ENCODE measurements at places on chromosomes 6 and 20.

- DNase-seq: no peak
Observed at GRCh38 chr20:44901974-44902373, 7.9 kb upstream of the PABPC1L start.

GRCh38 chr6:128367437-128367836 is 153.0 kb downstream of the PTPRK start:
- no peak for DNase-seq

GRCh38 chr6:107819964-107820337 is 4.2 kb downstream of the SCML4 start:
- DNase-seq: no peak

DNA sequence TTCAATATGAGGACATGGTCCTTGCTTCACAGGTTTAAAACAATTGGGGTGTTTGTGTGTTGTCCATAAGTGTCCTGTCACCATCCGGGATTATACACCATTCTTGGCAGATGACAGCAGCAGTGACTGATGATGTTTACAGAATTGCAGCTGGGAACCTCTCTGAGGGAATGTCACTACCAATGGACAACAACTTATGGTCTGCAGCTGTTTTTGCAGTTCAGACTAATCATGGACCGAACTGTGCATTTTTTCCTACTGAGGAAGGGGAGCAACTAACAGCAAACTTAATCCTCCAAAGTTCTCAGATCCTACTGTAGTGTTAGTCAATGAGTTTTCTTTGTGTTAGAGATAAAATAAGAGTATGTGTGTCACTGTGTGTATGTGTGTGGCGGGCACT is 26.0 kb downstream of the FAM229B start:
- no peak for DNase-seq

GRCh38 chr6:157428427-157429202 is 47.6 kb downstream of the ZDHHC14 start:
- no peak for DNase-seq

- no peak for DNase-seq
Observed at GRCh38 chr6:166025149-166025898, 142.3 kb downstream of the TBXT start.

DNA sequence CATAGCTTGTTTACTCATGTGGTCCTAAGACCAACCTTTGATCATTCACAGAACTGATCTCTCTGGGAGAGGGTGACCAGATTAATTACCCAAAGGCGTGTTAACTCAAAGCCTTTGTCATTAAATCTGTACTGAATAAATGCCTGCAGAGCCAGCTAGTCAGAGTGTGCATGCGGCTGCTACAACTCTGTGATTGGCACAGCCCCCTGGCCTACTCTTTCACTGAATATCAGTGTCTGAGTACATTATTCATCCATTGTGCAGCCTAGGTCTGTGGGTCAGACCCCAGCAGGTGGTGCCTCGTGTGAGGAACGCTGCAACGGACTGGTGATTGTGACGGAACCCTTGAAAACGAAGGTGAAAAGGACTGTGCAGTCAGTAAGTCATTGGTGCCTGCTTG is 663.6 kb downstream of the PHF3 start:
- DNase-seq: no peak

GRCh38 chr6:139370283-139370998 is 4.0 kb downstream of the CITED2 start:
- no peak for DNase-seq

DNA sequence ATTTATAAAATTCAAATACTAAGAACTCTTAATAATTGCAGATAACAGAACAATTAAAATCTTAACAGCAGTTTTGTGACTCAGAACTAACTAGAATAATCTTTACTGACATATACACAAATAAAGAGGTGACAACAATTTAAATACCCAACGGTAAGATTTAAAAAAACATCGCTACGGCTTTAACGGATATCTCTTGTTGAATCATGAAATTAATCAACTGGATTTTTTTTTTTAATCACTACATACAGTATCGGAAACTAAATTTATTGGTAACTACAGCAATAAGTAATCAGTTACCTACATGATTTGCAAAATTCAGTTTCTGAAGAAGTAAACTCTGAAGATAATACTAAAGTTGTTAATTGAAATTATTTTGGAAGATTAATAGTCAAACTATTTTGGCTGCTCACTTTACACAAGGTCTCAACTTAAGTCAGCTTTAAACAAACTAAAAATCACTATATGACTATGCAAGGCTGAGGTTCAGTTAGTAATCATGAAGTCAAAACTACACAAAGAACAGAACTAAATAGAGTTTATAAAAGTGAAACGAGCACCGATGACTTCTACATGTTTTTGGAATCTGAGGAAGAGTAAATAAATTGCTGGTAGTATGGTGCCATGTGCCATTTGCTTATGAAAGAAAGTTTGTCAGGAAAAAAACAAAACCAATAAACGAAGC is 128.8 kb downstream of the HUS1B start:
- DNase-seq: no peak

DNA sequence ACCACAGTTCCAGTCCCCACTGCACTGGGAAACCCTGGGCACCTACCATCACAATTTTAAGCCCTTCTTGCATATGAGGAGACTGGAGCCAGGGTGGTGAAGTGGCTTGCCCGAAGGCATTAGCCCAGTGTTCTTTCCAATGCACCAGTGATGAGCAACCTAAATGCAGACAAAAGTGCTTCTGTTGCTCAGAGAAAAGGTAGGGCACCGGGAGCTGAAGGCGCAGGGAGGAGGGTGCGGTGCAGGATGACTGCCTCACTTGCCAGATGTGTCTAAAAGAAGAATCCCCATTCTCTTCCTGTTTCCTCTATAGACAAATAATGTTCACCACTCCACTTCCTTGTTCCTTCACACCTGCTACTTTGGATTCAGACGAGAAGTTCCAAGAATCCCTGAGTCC is 86.5 kb downstream of the QRSL1 start:
- no peak for DNase-seq

DNA sequence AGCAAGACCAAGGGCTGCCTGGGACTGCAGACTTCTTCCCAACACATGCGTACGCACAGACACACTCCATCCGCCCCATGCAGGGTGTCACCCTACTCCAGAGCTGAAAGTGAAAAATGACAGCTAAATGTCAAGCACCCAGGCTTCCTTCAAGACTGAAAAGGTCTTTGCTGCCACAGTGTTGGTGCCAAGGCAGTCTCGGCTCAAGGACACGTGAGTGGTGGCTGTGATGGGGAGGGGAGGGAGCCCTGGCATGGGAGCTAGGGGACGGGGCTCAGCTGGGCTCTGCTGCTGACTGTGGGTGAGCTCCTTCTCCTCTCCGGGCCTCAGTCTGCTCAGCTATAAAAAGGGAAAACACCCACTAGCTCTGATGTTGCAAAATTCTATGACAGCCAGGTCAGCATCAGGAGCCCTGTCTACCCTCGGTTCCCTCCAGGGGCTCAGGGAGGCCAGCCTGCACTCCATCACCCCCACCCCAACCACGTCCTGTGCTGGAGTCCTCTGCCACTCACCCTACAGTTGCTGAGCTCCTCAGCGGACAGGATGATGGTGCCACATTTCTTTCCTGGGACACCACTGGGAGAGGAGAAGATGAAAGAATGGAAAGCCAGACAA is 47.6 kb downstream of the CPNE5 start:
- DNase-seq: no peak

GRCh38 chr6:117668736-117669135 is 6.5 kb upstream of the NUS1 start:
- DNase-seq: no peak

- DNase-seq: no peak
Observed at GRCh38 chr6:144559865-144560593, 274.9 kb downstream of the UTRN start.

DNA sequence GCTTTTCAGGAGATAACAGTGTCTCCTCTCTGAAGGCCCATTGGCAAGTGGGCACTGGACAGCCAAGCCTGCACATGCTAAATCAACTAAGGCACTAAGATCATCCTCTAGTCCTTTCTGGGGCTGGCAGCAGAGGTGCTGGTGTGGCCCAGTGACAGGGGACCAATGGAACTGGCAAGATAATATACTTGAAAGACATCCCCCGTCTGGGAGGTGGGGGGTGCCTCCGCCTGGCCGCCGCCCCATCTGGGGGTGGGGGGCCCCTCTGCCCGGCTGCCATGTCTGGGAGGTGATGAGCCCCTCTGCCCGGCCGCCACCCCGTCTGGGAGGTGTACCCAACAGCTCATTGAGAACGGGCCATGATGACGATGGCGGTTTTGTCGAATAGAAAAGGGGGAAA is 223.3 kb downstream of the UNC5CL start:
- DNase-seq: no peak

- DNase-seq: no peak
Observed at GRCh38 chr6:23875006-23875405, 251.0 kb upstream of the NRSN1 start.

DNA sequence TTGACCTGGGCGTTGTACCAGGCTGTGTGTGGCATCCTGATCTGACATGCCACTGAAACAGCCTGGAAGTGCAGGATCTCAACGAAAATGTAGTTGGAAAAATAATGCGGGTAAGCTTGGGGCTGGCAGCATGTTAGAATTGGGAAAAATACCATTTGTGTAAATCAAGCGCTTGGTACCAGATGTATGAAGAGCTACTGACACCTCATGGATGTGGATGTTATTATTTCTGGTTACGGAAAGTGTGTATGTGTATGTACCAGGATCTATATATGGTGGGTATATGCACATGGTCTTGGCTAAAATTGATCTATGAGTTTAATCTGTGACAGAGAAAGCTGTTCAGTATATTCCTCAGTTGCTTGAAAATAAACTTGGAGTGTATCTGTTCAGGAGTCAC is 22.7 kb downstream of the HIVEP1 start:
- DNase-seq: no peak

- DNase-seq: no peak
Observed at GRCh38 chr6:23413327-23414050, 712.5 kb upstream of the NRSN1 start.

DNA sequence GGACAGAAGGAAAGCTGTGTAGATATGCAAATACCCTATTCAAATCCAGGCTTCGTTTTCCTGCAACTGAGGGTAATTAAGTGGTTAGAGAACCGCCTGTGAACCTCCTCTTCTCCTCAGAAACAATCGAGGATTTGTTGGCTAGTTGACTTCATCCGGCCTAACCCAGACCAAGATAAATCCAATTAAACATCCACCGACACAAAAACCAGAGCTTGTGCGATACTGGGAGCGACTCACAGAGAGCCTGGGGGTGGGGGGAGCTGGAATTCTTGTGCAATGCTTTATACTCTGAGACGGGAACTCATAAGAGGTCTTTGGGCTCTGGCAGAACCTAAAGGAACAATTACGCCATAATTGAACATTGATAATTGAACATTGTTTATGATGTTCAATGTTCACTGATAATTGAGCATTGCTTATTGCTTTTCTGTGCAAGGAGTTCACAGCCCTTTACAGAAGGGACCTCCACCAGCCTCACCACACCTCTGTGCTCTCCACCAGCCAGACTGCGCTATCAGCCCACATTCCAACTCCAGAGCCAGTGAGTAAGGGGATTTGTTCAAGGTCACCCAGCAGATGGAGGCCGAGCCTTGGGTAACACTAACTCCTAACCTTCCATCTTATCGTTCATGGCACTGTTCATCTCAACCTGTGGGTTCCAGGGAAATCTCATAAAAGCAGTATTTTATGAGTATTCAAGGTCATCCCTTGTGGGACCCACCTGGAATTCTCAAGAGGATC is 429.6 kb upstream of the JARID2 start:
- no peak for DNase-seq

- no peak for DNase-seq
Observed at GRCh38 chr20:62051546-62052255, 14.0 kb downstream of the TAF4 start.

DNA sequence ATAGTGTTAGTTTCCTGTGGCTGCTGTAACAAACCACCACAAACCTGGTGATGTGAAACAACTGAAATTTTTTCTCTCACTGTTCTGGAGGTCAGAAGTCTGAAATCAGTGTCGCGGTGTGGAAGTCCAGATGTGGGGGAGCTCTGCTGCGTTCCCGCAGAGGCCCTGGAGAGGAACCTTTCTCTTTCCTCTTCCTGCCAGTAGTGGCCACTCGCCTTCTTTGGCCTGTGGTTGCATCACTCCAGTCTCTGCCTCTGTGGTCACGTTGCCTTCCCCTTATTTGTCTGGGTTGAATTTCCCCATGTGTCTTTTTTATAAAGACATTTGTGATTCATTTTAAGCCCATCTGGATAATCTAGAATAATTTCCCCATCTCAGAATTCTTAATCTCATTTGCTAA is 295.5 kb upstream of the FLRT3 start:
- DNase-seq: no peak

DNA sequence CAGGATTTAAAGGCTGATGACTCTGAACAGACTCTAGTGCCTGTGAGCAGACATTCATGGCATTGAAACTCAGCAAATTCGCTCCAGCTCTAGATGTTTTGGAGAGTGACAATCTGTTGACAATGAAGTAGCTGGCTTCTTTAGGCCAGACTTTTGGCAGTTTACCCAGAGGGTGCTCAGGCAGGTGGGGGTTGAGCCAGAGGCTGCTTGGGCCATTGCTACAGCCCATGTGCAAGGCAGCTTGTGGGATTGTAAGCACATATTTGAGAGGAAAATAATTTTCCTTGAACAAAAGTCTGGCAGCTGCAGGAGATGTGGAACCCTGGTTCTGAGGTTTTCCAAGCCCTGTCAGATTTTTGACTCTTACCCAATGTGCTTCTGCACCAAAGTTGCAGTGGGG is 311.6 kb downstream of the CDC5L start:
- DNase-seq: no peak

- no peak for DNase-seq
Observed at GRCh38 chr6:47335466-47335865, 25.8 kb upstream of the TNFRSF21 start.

GRCh38 chr6:30903236-30903635 is 4.8 kb upstream of the GTF2H4 start:
- DNase-seq: no peak

DNA sequence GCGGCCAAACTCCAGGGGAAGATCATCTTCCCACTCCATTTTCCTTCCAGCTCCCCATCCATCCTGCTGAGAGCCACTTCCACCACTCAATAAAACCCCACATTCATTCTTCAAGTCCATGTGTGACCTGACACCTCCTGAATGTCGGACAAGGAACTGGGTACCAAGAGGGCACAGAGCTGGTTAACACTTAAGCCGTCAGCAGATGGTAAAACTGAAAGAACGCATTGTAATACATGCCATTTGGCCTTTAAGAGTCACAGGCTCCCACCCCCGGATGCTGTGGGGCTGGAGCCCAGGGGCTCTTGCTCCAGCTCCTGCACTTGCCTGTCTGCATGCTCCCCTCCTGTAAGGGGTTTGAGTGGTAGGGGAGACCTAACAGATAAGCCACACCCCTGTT is 753.9 kb downstream of the COL12A1 start:
- DNase-seq: no peak

GRCh38 chr20:6058684-6059295 is 4.9 kb upstream of the LRRN4 start:
- DNase-seq: no peak

DNA sequence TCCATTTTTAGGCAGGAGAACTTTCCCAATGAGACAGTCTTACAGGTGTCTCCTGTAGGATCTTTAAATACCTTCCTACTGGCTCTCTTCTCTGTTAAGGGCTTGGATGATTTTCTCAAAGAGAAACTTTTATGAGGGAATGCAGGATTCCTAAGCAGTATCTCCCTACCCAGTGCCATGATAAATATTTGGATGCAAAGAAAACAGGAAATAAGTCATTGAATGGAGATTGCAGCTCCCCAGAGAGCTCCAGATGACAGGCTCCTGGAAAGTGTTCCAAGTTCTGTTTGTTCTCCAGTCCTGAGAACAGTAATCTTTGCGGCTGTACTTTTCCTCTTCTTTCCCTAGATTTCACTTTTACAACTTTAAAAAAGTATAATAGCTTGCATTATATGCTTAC is 2.4 kb upstream of the SCGN start:
- no peak for DNase-seq

Data from cortex of kidney (tissue), 1 donor.